ENCODE measurements at places on chromosomes 6 and 20.

GRCh38 chr20:50093240-50093639, 19.7 kb downstream of the UBE2V1 start:
- DNase-seq: peak; percentile 21

GRCh38 chr6:39171489-39172376, 56.7 kb upstream of the SAYSD1 start:
- DNase-seq: no peak

- DNase-seq: no peak
Observed at GRCh38 chr20:41370176-41370575, 3.6 kb upstream of the EMILIN3 start.

DNA sequence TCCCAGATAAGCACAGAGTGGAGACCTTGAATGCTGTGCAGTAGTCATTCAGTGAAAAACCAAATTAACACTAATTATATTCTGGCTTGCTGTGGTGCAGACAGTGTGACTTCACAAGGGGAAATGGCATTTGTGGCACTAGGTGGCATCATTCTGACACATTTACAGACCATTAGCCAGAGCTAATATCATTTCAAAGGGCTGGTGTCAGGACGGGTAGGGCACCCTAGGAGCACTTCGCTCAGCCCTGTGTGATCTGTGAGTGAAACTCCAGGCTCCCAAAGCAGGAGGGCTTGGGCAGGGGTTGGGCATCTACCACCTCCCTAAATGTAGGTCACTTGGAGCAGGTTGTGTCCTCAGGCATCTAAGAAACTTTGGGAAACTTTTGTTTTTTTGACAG, 555.8 kb downstream of the PKHD1 start:
- DNase-seq: no peak

- peak; percentile 97 for DNase-seq
Observed at GRCh38 chr6:12232339-12232738, 57.8 kb upstream of the EDN1 start.

DNA sequence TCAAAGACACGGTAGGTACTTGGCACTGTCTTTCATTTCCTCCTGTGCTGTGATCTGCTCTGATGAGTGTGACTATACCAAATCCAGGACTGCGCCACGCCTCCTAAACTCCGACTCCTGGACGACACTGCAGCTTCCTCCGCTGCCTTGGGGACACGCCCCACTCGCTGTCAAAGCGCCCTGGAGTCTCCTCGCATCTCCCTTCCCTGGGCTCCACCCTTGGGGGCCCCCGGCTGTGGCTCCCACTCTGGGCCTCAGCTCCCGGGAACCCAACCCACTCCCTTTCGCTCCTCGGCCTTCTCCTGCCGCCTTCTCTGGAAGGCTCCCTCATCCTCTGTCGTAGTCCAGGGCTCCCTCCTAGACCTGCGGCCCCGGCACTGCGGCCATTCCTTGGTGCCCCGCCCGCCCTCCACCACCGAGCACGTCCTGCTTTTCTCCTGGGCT, 61.2 kb downstream of the RSPH3 start:
- DNase-seq: peak; percentile 21

DNA sequence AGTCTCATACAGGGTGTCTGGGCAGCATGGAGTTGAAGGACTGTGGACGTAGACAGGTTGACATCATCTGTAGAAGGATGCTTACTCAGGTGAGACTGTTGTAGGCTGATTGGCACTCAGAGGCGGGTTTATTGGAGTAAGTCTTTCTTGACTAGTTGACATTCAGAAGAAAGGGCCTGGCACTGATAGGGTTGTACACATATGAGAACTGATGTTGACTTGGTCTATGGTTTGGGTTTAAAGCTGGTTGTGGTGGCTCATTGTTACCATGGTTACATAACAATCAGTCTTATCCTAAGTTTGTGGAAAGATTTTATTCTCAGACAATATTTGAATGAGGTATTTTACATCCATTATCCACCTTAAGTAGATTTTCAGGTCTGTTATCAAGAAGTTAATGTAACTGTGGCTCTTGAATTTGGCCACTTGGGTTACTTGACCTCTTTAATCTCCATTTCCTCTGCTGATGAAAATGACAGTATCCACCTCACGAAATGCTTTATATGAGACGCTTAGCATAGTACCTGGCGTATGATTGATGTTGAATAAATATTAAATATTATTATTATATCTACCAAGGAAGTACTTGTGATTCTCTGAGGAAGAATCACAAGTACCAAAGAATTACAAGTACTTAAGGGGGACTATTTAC, 109.3 kb downstream of the DNAH8 start:
- DNase-seq: no peak

- no peak for DNase-seq
Observed at GRCh38 chr20:10309326-10309725, 90.7 kb downstream of the SNAP25 start.

- no peak for DNase-seq
Observed at GRCh38 chr20:21136015-21136732, 10.3 kb downstream of the KIZ start.

- DNase-seq: no peak
Observed at GRCh38 chr6:34240329-34241248, 3.9 kb downstream of the HMGA1 start.

DNA sequence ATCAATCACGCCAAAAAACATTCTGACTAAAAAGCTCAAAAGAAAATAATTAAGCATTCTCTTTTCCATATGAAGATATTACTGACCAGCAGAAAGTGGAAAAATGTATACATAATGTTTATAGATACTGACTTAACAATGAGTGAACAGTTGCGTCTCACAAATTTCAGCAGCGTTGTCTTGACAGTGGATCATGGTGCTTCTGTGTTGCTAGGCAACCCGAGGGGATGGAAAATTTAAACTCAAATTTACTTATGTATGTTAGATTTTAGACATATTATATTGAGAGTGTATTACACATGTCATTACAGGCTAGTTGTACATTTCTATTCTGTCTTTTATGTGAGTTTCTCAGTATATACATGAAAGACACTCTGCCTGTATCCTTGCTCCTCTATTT, 110.2 kb downstream of the LAMA2 start:
- no peak for DNase-seq

GRCh38 chr6:158168040-158168289, at the start of gene SERAC1:
SERAC1 (minus strand) TSS chr6:158168262; CDS start chr6:158158363, 9,899 bp downstream.
- no peak for DNase-seq

DNA sequence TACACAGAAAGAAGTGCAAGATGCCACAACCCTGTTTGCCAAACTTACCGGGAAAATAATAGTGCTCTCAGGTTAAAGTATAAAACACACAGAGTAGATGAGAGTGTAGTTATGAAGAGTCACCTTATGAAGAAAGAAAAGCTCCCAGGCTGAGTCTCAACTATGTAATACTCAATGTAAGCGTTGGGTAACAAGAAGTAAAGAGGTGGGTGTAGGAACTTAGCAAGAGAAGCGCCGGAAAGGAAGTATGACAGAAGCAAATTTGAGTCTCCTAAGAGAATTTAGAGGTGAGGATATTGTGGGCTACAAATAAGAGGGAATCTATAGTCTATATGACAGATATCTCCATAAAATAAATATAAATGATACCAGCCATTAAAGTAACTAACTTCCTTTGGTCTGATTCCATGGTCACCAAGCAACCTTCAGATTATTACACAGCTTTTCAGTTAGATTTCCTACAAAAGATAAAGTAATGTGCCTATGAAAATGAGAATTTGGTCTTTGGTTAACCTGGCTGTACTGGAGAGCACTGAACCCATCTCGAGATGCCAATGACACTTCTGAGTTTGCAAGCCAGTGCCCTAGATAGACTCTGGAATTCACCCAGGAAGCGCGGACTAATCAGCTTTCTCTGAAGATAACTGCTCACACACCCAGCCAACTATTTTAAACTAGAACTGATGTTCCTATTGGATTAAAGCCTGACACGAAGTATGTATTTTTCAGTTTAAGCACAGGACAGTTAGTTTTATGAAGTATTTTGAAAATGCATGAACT, 1.8 kb downstream of the TUBE1 start:
- DNase-seq: peak; percentile 83

- DNase-seq: no peak
Observed at GRCh38 chr20:33814238-33814712, 3.1 kb downstream of the CHMP4B start.

DNA sequence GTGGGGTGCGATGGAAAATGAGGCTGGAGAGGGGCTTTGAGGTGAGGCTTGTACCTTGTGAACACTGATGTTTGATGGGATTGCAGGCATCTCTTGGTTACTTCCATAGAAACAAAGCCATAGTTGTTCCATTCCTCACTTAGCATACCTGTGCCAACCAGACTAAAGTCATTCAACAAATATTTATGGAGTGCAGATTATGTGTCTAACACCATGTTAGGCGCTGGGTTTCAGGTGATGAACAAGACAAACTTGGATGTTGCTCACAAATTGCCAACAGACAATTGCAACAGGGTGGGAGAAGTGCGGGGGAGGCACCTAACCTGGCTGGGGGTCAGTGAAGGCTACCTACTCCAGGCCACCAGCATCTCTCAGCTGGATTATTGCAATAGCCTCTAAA, 1.5 kb downstream of the TTPAL start:
- DNase-seq: no peak

GRCh38 chr20:4613718-4614620, 107.7 kb upstream of the PRND start:
- peak; percentile 73 for DNase-seq

DNA sequence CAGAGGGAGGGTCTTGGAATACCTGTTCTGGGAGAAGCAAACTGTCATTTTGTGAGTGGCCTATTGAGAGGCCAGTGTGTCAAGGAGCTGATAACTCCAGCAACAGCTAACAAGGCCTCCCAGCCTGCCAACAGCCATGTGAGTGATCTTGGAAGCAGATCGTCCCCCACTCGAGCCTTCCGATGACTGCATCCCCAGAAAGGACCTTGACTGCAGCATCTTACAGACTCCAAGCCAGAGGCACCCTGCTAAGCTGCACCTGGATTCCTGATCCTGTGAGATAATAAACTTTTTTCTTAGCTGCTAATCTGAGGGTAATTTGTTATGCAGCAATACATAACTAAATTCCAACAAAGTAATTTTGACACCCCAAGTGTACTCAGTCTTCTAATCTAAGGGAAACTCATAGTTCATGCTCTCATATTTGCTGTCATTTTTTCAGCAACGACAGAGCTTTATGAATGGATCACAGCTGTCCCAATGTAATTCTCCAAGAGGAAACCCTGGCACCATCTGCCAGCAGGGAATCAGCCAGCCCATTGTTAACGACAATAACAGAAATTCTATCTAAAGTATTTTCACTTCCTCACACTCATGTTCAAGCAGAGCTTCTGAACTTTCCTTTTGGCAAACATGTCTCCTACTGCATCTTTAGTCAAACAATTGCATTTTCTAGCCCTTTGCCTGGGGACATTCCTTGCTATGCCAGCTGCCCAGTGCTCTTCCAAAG, 470.2 kb upstream of the BTBD3 start:
- DNase-seq: no peak

- DNase-seq: no peak
Observed at GRCh38 chr20:2816583-2817340, 598 bp downstream of the TMEM239 start.

DNA sequence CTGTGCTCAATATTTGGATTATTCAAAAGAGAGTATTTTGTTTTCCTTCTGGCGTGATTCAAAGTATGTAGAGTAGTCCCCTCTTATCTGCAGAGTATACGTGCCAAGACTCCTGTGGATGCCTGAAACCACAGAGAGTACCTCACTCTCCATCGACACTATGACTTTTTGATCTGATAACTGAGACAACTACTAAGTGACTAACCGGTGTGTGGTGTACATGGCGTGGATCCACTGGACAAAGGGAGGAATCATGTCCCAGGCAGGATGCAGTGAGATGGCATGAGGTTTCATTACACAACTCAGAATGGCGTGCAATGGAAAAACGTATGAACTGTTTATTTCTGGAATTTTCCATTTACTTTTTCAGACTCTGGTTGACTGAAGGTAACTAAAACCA, 112.2 kb upstream of the PDE7B start:
- DNase-seq: no peak

- no peak for DNase-seq
Observed at GRCh38 chr6:33958526-33959328, 154.9 kb upstream of the MLN start.

GRCh38 chr6:112413780-112414179, 66.7 kb downstream of the RFPL4B start:
- DNase-seq: no peak

- peak; percentile 3 for DNase-seq
Observed at GRCh38 chr20:54208548-54209176, 775 bp downstream of the PFDN4 start.

DNA sequence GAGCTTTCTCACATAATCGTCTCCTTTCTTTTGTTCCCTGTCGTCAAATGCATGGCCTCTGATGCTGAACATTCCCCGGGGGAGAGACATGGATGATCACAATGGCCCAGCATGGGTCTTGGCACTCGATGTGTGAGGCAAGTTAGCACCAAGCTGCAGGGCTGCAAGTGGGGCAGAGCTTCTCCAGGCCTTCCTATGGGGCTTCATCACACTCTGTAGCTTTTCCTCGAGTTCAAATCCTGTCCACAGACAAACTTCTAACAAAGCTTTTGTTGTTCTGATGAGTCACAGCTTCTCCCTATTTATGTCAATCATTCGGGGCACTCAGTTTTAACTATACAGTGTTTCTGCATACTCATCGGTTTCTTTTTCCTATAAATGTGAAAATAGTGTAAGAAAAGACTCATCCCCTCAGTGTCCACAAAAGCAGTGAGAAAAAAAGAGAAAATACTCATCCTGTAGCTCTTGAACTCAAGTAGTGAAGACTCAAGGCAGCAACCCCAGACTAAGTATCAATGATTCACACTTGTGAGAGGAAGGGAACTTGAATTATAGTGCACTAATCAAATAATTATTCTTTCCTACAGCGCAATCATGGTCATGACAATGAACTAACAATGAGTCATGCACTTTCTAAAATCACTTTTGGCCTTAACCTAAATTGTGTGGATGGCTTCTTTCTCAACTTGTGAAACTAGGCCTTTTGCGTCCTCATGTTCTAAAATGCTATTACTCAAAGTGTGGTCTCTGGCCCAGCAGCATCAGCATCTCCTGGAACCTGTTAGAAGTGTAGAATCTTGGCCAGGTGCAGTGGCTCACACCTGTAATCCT, 68.4 kb upstream of the NOX3 start:
- DNase-seq: peak; percentile 57

DNA sequence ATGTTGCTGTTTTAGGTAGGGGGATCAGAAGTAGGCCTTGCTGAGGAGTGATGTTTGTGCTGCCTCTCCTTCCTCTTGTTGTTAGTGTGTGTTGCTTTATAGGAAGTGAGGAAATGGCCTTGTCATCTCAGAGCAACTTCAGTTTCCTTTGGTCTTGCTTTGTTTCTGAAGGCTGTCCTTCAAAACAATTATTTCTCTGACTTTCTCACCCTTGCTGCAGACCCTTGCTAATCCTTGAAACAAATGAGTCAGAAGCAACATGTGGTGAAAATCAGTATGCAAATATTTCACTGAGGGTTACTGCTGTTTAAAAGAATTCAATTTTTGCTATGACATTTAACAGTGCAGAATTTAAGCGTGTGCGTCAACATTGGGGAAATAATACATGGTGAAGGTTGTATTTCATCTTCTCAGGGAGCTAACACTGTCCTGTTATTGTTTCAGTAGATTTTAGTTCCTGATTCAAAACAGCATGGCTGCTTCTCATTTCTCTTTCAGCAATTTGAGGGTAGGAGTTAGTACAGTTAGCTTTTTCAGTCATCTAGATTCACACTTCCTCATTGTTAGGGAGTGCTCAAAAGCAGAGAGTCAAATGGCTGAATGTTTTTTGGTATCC, 13.8 kb downstream of the RNF144B start:
- peak; percentile 84 for DNase-seq
